ENCODE measurements at places on chromosomes 4 and X.

DNA sequence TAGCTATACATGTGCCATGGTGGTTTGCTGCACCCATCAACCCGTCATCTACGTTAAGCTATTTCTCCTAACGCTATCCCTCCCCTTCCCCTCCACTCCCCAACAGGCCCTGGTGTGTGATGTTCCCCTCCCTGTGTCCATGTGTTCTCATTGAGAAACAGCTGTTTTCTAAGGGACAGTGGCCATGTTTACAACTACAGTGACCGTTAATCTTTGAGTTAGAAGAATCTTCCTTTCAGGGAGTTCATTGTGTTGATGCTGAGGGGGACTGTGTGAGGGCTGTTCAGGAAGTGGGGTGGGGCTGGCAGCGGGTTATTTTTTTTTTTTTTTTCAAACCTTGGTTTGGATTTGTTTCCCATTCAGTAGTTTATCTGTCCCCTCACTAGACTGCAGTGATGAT is 179.9 kb downstream of the NHS start:
- no peak for DNase-seq

GRCh38 chr4:17447056-17447455 is 64.8 kb downstream of the QDPR start:
- DNase-seq, result no peak

GRCh38 chr4:140186082-140186438 is 32.1 kb upstream of the MAML3 start:
- no peak for DNase-seq

DNA sequence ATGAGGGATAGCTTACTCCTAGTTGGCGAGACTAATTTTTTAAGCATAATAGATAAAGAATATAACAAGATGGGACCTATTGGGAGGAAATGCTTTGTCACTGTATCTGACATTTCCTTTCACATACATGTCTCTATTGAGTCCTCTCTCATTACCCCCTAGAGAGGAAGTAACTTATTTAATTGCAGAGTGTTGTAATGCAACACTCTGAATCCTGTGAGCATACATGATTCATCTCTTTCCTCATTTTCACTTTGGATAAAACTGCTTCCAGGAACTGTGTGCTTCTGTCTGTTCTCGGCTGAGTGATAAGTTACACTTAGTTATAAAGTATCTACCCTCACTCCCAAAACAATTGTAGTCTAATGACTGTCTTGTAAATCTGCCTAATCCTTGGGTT is 266.1 kb upstream of the ANXA10 start:
- DNase-seq, result no peak

GRCh38 chrX:67351411-67351810 is 192.4 kb upstream of the AR start:
- DNase-seq, result no peak

DNA sequence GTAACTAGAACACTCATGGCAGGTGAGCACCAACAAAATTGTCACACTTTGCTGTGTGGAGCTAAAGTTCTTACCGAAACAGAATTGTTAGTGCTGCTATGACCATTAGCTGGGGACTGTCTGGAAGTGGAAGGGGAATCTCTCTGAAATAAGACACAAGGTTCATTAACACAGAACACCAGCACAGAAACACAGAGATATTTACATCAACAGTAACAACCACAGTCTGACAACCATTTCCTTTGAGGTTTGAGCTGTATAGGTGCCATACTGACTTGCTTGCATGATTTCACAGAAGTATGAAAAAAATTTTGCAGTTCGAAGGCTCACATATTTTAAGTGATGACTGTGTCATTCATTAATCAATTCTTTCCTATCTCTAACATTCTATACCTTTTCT is 109.8 kb downstream of the NYX start:
- DNase-seq, result no peak

- no peak for DNase-seq
Observed at GRCh38 chr4:183399126-183399522, 45.3 kb upstream of the CDKN2AIP start.

DNA sequence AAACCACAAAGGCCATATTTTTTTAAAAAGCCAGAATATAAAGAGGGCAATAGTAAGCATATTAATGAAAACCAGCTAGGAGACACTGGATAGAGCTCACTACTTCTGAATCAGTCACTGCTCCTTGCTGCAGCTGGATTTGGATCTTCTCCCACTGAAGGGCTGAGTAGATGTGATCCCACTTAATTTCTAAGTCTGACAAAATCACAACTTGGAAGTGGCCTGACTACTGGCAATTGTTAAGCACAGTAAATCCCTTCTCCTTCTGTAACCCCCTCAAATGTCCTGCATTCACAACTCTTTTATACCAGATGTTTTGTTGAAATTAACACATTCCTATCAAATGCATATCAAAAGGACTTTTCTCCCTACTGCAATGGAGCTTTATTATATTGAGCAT is 72.9 kb downstream of the AMMECR1 start:
- DNase-seq, result no peak

DNA sequence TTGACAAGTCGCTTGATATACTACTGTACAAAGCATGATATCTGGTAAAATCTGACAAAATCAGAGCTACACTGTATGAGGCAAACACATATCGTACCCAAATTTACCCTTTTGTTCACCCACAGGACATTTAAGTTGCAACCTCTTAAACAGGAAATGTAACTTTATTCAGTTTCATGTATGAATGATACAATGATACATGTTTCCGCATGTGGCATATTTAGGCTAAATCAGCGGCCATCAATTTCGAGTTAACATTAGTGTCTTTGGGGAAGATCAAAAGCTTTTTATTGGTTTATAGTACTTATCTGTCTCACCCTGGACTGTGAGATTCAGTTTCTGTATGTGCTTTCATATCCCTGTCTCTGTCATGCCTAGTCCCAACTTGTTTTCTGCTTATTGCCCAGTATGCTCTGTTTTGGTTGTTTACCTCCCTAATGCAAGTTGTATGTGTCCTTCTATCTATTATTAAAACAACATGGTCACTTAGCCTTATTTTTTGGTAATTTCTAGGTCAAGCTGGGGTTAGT is 97.3 kb upstream of the HPRT1 start:
- no peak for DNase-seq

DNA sequence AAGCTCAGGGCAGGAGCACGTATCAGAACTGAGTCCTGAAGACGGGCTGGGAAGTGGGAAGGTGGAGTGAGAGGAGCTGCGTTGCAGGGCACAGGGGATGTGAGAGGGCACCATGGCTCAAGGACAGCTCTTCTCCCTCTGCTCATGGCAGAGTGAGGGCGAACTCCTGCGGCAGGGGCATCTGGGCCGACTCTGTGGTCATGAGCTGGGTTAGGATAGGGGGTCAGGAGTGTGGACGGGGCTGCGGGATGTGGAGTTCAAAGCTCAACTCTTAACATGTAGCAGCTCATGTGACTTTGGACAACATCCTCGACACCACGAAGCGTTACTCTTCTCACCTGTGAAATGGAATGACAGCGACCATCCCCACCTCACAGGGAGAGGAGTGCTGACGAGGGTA is 19.4 kb upstream of the SORCS2 start:
- DNase-seq, result no peak

GRCh38 chr4:24433515-24434214 is 150.7 kb downstream of the DHX15 start:
- DNase-seq, result peak; percentile 60

DNA sequence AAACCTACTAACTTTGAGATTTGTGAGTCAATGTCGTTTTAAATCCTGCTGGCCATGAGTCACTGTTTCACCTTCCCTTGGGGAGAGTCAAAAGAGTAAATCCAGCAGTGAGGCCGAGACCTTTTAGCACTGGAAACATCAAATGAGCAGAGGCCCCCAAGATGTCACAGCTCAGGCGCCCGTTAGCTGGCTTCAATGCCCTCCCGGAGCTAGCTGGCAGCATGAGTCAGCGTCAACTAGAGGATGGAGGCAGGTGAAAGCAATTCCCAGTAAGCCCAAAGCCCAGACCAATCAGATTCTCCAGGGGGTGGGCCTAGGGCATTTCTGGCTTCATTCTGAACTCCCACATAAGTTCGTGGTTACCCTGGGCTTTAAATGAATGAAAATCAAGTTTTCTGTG is 170.9 kb downstream of the CLCN4 start:
- DNase-seq, result no peak

- no peak for DNase-seq
Observed at GRCh38 chr4:16382571-16382970, 156.3 kb upstream of the TAPT1 start.

GRCh38 chrX:74911494-74911893 is 13.8 kb downstream of the NEXMIF start:
- no peak for DNase-seq

DNA sequence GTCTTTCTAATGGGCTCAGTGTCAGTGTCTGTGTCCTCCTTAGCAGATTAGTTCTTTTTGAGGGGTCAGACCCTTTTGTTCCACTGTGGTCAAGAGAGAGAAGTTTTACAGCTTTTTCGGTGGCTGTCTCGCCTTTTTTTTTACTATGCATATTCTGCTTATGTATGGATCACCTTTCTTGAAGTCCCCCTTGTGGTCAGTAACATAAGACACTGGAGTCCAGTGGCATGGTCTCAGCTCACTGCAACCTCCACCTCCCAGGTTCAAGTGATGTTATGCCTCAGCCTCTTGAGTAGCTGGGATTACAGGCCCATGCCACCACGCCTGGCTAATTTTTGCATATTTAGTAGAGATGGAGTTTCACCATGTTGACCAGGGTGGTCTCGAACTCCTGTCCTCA is 54.0 kb upstream of the PGRMC2 start:
- DNase-seq, result no peak

DNA sequence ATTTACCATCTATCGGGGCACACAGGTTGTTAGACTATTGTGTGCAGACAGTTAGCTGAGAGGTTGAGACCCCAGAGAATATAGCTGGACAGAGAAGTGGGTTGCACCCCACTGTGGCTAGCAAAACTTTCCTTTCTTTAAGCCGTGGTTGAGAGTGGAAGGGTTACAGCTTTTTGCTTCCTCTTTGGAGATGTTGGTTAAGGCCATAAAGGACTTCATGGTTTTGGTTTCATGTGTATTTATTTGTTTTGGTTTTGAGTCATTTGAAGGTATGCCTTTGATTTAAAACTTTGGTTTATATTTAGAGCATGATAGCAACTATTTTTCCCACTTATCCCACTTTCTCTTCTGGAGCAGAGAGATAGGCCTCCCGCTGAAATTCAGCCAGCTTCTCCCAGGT is 274.3 kb upstream of the IL1RAPL1 start:
- no peak for DNase-seq

GRCh38 chr4:4329496-4329895 is 39.4 kb downstream of the ZBTB49 start:
- DNase-seq, result no peak

DNA sequence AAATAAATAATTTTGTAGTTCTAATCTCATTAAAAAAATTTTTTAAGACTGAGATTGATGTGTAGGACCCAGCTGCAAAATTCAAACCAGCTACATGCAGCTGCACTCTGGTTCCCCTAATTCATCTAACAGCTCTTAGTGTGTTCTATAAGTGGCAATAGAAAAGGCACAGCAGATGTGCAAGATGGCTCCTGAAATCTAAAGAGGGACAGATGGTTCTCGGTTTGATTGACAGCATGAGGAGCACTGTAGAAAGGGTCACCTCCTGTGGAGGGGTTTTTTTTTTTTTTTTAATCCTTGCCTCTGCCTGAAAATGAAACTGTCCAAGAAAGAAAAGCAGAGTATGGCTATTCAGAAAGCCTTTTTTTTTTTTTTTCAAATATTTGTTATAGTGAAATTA is 16.9 kb upstream of the OCIAD1 start:
- DNase-seq, result no peak

DNA sequence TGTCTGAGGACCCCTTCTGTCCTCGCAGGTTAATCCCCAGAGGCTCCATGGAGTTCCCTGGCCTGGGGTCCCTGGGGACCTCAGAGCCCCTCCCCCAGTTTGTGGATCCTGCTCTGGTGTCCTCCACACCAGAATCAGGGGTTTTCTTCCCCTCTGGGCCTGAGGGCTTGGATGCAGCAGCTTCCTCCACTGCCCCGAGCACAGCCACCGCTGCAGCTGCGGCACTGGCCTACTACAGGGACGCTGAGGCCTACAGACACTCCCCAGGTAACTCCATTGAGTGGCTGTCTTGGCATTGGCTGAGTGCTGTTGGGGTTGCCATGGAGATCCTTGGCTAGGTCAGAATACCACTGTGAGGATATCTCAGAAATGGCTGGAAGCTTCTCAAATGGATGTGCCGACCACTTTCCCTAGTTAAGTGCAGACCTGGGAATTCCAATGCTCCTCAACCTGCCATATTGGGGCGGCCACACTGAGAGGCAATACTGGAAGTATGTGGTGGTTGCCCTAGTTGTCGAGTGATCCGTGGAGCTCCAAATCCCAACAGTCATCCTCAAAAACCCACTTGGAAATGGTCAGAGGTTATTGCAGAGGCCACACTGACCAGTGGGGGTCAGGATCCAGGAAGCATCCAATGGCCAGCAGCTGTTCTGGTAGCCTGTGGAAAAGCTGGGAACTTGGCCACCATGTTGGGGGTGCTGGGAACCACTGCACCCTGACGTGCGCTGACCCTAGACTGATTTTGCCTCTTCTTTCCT is 4.9 kb downstream of the GATA1 start:
- DNase-seq, result no peak

DNA sequence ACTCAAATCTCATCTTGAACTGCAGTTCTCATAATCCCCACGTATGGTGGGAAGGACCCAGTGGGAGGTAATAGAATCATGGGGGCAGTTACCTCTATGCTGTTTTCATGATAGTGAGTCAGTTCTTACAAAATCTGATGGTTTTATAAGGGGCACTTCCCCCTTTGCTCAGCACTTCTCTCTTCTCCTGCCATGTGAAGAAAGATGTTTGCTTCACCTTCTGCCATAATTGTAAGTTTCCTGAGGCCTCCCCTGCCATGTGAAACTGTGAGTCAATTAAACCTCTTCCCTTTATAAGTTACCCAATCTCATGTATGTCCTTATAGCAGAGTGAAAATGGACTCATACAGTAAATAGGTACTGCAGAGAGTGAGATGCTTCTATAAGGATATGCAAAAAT is 1050.6 kb upstream of the GRIA3 start:
- no peak for DNase-seq

DNA sequence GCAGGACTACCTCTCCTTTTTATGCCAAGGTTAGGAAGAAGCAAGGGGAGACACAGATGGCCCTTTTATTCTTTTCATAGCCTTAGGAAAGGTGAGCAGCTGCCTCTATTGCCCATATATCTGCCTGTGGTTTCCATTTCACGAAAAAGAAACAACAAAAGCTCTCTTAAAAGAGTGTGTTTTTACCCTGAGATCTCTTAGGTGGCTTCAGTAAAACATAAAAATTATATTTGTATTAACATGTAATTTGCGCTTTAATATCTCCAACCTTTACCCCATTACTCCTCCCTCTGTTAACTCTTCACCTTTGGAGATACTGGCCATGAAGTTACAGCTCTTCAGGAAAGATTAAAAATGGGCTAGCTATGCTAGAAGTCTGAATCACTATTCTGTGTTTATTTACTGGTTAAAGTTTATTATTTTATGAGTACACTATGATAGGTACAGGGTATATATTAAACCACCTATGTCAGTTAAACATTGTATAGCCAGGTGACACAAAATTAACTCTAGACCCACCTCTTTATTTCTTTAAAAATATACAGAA is 15.0 kb upstream of the SULT1B1 start:
- DNase-seq, result no peak

- no peak for DNase-seq
Observed at GRCh38 chr4:33924811-33925210, 2319.5 kb downstream of the ARAP2 start.

GRCh38 chrX:40582811-40583210 is 2.0 kb downstream of the ATP6AP2 start:
- DNase-seq, result no peak

GRCh38 chrX:133726211-133726630 is 259.2 kb downstream of the GPC3 start:
- no peak for DNase-seq

GRCh38 chrX:148552775-148553174 is 52.4 kb downstream of the AFF2 start:
- DNase-seq, result no peak
